ENCODE measurements at places on chromosomes 2 and 18.

DNA sequence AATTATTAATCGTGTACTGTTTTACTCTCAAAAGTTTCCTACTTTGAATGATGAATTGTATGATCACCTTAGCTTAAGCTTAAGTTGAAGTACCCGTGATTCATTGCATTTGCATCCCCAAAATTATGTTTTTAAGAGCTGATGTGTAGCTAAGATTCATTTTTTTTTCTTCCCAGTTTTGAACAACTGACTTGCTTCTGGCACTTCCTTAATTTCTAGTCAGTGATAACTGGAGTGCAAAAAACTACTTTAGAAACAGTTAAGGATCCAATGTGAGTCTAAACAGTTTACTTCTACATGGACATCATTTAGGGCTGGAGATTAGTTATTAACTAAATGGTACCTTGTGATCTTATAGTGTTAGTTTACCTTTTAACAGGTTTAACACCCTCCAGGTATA, 124.0 kb upstream of the CAVIN2 start:
- no peak for DNase-seq

GRCh38 chr2:32772638-32773447, 145.0 kb downstream of the TTC27 start:
- DNase-seq = peak; percentile 21

- no peak for DNase-seq
Observed at GRCh38 chr2:135190799-135191198, 138.7 kb downstream of the RAB3GAP1 start.

DNA sequence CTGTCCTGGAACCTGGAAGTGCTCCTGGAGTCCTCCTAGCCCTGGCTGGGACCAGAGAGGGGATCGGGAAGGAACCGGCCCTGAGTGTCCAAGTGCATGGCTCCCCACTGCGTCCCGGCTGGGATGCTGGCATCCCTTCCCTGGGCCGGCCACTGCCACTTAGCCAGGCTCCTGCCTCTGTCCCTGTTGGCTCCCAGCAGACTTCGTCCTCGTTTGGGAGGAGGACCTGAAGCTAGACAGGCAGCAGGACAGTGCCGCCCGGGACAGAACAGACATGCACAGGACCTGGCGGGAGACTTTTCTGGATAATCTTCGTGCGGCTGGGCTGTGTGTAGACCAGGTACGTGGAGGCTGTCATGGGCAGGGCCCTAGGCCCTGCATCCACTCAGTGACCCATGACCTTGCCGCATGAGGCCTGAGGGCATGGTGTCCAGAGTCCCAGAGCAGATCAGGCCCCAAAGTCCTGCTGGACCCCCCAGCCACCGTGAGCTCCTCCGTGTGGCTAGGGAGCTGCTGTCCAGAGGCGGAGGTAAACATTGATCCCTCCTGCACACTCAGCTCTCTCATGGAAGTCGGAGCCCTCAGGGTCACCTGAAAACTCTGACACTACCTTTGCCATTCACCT, 7.1 kb downstream of the ANO7 start:
- no peak for DNase-seq

GRCh38 chr2:28663359-28663758, 88.3 kb upstream of the PPP1CB start:
- DNase-seq = no peak

- DNase-seq = no peak
Observed at GRCh38 chr18:35178260-35178659, 62.6 kb upstream of the ZNF397 start.

DNA sequence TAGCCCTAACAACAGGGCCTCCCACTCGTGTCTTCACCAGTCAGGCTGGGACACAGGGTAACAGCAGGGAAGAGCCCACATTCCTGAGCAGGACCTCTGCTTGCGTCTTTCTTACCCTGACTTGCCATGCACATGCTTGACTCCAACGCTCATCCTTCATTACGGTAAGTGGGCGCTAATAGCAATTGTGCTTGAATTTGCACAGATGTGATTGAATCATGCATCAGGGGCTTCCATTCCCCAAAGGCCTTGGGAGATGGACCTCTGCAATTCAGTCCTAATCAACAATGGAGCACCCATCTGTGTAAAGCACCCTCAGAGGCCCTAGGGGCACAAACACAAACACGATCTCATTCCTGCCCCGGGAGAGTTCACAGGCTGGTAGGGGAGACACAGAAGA, 13.5 kb downstream of the TEX51 start:
- DNase-seq = no peak

DNA sequence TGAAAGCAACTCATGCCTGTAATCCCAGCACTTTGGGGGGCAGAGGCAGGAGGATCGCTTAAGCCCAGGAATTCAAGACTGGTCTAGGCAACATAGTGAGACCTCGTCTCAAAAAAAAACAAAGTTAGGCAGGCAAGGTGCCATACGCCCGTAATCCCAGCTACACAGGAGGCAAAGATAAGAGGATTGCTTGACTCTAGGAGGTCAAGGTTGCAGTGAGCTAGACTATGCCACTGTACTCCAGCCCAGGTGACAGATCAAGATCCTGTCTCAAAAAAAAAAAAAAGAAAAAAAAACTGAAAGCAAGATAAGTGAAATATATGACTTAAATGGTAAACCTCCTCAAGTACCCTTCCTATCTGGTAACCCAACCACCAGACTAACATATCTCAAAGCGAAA, 59.8 kb downstream of the USP34 start:
- no peak for DNase-seq

DNA sequence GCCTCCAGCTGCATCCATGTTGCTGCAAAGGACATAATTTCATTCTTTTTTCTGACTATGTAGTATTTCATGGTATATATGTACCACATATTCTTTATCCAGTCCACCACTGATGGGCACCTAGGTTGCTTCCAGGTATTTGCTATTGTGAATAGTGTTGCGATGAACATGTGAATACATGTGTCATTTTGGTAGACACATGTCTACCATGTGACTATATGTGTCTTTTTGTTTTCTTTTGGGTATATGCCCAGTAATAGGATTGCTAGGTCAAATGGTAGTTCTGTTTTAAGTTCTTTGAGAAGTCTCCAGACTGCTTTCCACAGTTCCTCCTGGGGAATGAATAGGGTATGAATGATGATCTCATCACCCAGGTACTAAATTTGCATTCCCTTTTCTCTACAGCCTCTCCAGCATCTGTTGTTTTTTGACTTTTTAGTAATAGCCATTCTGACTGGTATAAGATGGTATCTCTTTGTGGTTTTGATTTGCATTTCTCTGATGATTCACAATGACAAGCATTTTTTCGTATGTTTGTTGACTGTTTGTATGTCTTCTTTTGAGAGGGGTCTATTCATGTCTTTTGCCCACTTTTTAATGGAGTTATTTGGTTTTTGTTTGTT, 35.6 kb upstream of the FEZ2 start:
- DNase-seq = no peak

- DNase-seq = no peak
Observed at GRCh38 chr2:106085181-106085940, 108.7 kb downstream of the UXS1 start.

DNA sequence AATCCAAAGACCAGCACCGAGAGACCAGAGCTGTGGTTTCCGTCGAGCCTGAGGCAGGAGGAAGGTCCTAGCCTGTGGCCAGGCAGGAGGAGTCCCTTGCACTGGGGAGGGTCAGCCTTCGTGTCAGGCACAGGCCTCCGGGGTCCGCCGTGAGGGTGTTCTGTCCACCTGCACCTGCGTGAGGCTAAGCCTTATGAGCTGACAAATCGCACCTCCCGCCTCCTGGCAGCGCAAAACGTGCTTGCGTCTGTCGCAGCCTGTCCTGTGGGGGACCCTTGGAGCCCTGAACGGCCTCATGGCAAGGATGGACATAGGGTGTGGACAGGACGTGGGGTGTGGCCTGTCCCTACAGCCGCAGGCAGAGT, 73.3 kb downstream of the KCNG2 start:
- no peak for DNase-seq

- no peak for DNase-seq
Observed at GRCh38 chr18:23689616-23690504, 607 bp downstream of the LAMA3 start.
